ENCODE measurements at places on chromosomes 3 and 15. TPM values are rescaled to one million over a fixed set of nuclear protein-coding genes. Genes with fewer than 3 reads are reported as not detected.

The GCHFR gene
- 1.9 TPM for total RNA-seq

DNA sequence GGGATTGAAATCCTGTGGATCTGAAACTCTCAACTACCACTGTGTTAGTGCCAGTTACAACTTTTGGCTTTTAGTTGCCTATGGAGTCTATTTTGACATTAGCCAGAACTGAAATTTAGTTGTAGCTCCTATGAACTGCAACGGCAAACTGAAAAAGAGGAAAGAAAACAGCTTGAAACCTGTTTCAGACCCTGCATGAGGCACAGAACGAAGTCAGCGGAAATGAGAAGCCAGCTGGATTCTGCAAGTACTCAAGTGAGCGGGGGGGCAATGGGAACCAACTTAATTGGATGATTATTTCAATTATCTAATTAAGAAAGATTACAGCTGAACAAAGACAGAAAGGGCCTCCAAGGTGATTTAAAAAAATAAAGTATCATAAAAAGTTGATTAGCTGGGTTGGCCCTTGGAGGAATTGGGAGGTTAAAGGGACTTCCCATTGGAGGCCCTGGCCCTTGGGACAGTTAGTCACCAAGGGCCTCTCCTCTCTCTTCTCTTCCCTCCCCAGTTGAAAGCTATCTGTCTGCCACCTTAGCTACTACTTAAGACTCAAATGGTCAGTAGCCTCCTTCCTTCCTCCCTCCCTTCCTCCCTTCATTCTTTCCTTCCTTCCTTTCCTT lies 352.1 kb downstream of the SHQ1 start:
- DNase-seq, result no peak

The SLC35G2 gene
- 14.7 TPM for total RNA-seq

The TGM5 gene
- total RNA-seq, result not detected

The GOLGA8T gene
- 0.16 TPM for total RNA-seq

The PLSCR5 gene
- total RNA-seq, result not detected

DNA sequence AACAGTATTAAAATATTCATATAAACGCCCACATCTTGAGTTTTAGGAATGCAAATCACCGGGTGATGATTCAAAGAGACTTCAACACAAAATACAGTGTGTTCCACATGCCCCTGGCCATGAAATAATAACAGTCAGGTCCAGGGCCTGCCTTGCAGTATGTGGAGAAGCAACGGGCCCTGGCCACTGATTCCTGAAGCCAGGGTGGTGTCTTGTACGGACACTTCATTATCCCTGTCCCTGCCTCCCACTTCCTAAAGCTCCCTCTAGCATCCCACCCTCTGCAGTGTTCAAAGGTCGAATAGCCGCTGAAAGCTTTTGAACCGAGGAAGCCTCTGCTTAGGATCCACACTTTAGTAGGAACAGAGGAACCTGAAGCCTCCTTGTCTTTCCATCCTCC lies 50.4 kb upstream of the PCSK6 start:
- DNase-seq, result no peak

GRCh38 chr3:41357271-41357670 lies 158.0 kb downstream of the CTNNB1 start:
- DNase-seq, result peak; percentile 24

GRCh38 chr3:124467980-124468902 lies 262.0 kb upstream of the UMPS start:
- peak; percentile 33 for DNase-seq

The TMEM42 gene
- total RNA-seq, result 6.9 TPM

GRCh38 chr15:77538027-77538451 lies 94.7 kb downstream of the LINGO1 start:
- no peak for DNase-seq

- no peak for DNase-seq
Observed at GRCh38 chr15:28904541-28905315, 19.0 kb downstream of the APBA2 start.

DNA sequence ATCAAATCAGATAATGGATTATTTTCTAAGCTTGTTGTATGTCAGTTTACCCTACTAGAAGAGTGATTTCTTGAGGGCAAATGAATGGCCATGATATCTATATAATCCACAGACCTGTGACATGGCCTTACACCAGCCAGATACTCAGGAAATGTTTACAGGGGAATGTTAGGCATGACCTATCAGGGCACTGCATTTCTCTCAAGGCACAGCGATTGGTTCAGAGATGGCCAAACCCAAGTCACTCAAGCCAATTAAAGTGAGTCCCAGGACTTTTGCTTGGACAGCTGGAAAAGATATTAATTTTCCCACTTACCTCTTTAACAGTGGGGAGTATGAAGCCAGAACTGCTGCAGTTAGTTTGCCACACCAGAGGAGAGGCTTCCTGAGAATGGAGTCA lies 28.7 kb upstream of the GATA2 start:
- no peak for DNase-seq

GRCh38 chr3:73621388-73621787 lies 3.4 kb downstream of the PDZRN3 start:
- DNase-seq, result no peak

- no peak for DNase-seq
Observed at GRCh38 chr3:184814214-184814613, 2.2 kb downstream of the VPS8 start.

The POPDC2 gene
- total RNA-seq, result 0.94 TPM

GRCh38 chr3:141104151-141104821 lies 53.1 kb downstream of the SPSB4 start:
- DNase-seq, result no peak
